ENCODE measurements at places on chromosomes 7 and 10.

DNA sequence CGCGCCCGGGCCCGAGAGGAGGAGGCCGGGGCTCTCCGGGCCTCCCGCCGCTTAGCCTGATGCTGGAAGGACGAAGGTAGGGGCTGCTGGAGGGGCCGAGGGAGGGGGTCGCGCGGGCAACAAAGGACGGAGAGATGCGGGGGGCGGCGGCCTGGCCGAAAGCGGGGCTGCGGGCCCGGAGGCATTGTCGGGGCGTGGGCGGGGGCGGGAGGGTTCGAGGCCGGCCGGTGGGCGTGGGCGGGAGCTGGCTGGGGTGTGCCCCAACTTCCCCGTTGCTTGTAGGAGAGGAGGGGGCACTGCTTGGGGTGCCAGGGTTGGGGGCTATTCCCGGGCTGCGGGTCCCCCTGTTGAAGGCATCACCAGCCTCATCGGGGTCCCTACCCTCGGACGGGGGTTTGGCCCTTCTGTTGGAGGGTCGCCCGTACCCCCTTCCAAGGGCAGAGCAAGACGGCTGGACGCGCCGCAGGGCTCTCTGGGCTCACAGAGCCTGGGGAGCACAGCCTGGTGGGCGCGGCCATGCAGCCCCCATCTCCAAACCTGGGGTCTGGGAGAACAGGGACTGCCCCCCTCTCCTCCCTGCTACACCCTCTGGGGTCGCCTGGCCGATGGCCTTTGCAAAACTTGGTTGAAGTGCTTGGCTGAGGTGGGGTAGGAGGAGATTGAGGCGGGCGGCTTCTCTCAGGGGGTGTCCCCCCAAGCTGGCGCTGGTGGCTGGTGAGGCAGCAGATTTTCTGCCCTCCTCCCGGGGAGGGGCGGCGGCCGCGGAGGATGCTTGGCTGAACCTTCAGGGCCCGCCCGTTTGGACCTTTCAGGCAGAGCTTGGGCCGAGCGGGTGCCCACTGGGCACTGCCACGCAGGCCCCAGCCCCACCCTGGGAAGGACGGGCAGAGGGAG, 699 bp downstream of the CLIP2 start:
- no peaks in the 10 kb centered on the region for H3K36me3 ChIP-seq
- H3K4me1 ChIP-seq, result peaks cover 19% of the 10 kb centered on the region
- DNase-seq, result peak; percentile 49

- DNase-seq, result no peak
- peaks cover 14% of the 10 kb centered on the region for H3K4me1 ChIP-seq
Measured at GRCh38 chr7:1592299-1592871, 22.6 kb upstream of the PSMG3 start.

- H3K4me1 ChIP-seq, result peaks cover 27% of the 10 kb centered on the region
- peaks cover 31% of the 10 kb centered on the region for H3K36me3 ChIP-seq
- peak overlapping the region; percentile 95 for H3K27ac ChIP-seq
- H3K27me3 ChIP-seq, result peaks cover 25% of the 10 kb centered on the region
Measured at GRCh38 chr7:92835261-92835850, 1.0 kb downstream of the CDK6 start.

GRCh38 chr10:98012644-98013043, 17.8 kb downstream of the CRTAC1 start:
- no peaks in the 10 kb centered on the region for H3K4me1 ChIP-seq
- H3K4me3 ChIP-seq, result no peak overlapping the region
- H3K36me3 ChIP-seq, result no peaks in the 10 kb centered on the region
- no peak overlapping the region for H3K27ac ChIP-seq

GRCh38 chr7:121436688-121437087, 40.6 kb upstream of the FAM3C start:
- no peaks in the 10 kb centered on the region for H3K27me3 ChIP-seq
- peaks cover 10% of the 10 kb centered on the region for H3K36me3 ChIP-seq
- H3K4me1 ChIP-seq, result peaks cover 17% of the 10 kb centered on the region
- H3K27ac ChIP-seq, result no peak overlapping the region
- no peak overlapping the region for H3K4me3 ChIP-seq

- DNase-seq, result no peak
- H3K4me1 ChIP-seq, result peaks cover 16% of the 10 kb centered on the region
- H3K4me3 ChIP-seq, result no peak overlapping the region
- H3K27ac ChIP-seq, result peak overlapping the region; percentile 13
Measured at GRCh38 chr7:24842449-24843241, 85.4 kb upstream of the GSDME start.

GRCh38 chr7:93851536-93851935, 39.0 kb downstream of the TFPI2 start:
- H3K4me3 ChIP-seq, result no peak overlapping the region
- no peaks in the 10 kb centered on the region for H3K4me1 ChIP-seq
- DNase-seq, result no peak
- H3K27ac ChIP-seq, result no peak overlapping the region
- H3K27me3 ChIP-seq, result peaks cover 2% of the 10 kb centered on the region

GRCh38 chr10:60082744-60083344, 176.5 kb upstream of the CCDC6 start:
- DNase-seq, result no peak
- no peak overlapping the region for H3K27ac ChIP-seq
- H3K36me3 ChIP-seq, result no peaks in the 10 kb centered on the region
- peaks cover 5% of the 10 kb centered on the region for H3K27me3 ChIP-seq
- no peaks in the 10 kb centered on the region for H3K4me1 ChIP-seq

All from activated naive CD8-positive, alpha-beta T cell treated with anti-CD3 and anti-CD28 coated beads, Interleukin-2, amount 10 ng/mL, durations not matched to agents 7 days and 5 days (primary cell).